Stimulated activated CD4-positive, alpha-beta T cell treated with anti-CD3 and anti-CD28 coated beads, Interleukin-15, amount 100 ng/mL, for 48 hours (primary cell): ENCODE measurements at places on chromosomes 5 and 9.

DNA sequence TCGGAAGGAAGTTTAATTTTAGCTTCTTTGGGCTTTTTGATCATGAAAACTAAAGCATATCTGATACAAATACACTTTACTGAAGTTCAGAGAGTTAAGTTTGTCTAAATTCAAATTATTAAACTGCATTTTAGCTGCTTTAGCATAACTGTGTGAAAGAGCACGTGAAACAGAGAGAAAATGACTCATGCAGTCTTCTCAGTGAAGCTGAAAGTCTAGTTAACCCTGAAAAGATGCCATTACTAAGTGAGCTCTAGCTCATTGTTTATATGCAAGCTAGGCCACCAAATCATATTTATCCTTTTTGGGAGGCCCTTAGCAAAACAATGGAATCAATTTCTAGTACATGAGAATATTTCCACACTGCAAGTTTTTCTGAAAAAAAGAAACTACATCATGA lies 27.6 kb downstream of the TPD52L3 start:
- no peak for DNase-seq

GRCh38 chr9:134591573-134591981 lies 50.0 kb upstream of the COL5A1 start:
- no peak for DNase-seq

DNA sequence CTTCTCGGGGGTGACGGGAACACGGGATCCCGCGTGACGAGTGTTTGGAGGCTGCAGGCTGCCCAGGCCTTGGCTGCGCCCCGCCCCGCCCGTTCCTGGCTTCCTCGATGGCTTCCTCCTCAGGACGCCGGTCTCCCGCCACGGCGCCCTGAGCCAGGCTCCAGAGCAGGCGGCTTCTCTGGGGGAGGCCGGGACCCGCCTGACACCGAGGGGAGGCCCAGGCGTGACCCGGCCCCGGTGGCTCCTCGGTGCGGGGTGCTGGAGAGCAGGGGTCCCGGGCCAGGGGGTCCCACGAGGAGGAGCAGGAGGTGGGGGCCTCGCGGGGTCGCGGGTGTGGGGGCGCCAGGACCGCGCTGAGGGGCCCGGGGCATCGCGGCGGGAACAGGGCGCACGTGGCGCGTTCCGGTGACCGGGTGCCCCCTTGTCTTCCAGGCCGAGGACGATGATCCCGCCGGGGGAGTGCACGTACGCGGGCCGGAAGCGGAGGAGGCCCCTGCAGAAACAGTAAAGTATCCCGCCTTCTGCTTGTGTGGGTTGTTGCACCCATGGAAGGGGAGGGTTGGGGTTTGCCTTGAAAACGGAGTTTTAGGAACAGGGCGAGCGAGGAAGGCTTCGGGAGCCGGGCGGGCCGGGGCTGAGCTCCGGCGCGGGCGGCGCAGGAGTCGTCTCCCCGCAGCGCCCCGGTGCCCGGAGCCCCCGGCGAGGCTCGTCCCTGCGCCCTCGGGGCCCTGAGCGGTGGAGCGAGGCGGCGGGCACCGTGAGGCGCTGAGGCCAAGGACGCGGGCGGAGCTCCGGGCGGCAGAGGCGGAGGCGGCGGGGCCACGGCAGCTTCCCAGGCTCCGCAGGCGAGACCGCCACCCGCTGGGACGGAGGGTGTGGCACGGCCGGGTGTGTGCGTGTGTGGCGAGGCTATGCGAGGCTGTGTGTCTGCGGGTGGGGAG lies 22.2 kb downstream of the AHRR start:
- DNase-seq: peak; percentile 25

DNA sequence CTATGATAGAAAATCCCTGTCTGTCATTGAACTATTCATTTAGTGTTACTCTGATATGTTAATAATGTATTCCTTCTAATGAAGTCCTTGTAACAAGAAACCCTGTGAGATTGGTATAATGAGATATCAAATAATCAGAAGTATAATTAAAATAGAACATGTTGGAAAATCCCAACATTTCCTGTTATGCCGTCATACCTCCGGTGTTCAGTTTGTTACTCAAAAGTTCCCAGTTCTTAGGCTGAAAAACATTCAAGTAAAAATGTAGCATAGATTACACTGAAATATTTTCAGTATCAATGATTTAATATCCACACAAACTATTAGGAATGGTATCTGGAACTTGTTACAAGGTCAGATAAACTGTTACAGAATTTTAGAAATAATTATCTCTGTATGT lies 227.5 kb downstream of the GNA14 start:
- DNase-seq: no peak
